ENCODE measurements at places on chromosomes 5 and 9.
A peak's percentile ranks its signal among the peaks of the same experiment; 100 is the strongest.

DNA sequence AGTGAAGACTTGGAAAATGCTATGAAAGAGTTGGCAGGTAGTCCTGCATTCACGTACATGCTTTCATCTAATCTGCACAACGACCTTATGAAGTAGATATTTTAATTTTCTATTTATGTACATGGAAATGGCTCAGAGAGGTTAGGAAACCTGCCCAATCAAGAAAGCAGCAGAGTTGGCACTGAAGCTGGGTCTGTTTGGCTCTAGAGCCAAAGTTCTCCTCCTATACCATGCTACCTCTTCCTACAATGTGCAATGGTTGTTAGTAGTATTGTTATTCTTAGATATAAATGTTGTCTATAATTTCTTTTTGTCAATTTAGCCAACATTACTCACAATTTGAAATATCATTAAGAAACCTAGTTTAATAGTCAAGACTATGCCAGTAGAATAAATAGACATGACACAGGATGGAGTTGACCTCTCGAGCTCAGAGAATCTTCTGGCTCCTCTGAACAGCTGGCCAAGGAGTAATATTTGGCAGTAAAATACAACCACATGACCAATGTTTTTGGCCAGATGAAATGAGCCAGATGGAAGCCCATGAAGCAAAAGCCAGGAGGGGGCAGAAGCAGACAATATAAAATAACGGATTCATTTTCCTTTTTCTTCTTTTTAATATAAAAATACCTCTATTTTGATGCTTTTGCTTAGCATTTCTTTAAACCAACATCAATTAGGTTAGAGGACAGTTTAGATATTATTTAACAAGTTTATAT lies 542.3 kb downstream of the PDE4D start:
- DNase-seq = no peak

DNA sequence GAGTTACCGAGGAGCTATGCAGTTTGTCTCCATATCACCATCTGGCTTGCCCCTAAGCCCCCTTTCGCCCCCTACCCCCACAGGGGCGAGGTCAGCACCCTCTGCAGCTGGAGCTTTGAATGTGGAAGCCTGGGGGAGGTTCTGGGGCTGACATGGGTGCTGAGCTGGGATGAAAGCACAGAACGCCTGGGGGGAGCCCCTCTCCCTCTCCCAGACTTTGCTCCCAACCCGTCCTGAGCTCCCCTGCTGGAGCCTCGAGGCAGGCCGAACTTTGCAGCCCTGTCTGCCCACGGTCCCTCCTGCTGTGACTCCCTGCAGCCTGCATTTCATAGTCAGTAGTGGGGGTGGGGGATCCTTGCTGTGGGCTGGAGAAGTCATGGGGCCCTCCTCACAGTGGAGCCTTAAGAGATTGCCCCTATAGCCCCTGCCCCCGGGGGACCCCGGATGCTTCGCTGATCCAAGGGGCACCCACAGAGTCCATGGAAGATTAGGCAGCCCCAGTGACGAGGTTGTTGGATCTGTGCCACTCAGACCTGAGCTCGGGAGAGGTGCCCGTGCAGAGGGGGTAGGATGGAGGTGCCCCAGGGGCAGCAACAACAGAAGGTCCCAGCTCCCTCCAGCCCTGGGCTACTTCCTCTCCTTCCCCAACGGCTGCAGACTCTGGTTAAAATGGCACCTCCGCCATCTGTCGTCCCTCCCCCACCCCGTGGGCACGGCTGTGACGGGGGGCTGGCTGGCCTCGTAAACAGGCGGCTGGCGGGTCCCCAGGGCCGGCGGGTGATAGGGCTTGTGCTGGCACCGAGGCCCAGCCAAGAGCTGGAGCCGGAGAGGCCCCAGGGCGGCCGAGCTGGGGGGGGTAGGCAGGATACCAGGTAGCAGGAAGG lies 162.0 kb downstream of the C9orf50 start:
- no peak for DNase-seq

- DNase-seq = no peak
These were observed 1046.9 kb downstream of the CDH12 start for GRCh38 chr5:21806271-21806670.

GRCh38 chr5:171242521-171242920 lies 66.5 kb upstream of the TLX3 start:
- no peak for DNase-seq

DNA sequence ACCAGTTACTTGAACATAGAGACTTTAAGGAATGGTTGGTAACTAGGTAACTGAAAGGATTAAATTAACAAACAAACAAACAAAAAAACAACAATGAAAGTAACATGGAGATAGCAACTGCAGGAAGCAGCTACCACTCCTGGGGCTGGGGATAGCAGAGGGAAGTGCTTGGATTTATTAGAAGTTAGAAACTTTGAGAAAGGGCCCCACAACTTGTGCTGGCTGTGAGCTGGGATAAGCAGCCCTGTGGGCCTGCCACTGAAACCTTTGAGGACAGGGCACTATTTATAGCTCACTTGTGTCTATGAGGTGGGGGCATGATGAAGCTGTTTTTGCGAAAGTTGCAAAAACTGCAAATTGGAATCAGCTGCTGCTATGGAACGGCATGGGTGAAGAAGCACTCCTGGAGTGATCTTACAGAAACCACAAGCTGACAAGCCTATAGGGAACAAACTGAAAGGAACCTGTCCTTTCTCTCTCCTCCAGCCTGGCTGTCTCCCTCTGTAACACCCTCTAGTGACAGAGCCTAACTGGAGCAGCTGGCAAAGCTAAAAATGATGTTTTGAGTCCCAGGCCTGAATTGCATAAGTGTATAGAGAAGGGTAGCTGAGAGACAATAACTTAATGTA lies 91.4 kb upstream of the RANBP6 start:
- peak; percentile 40 for DNase-seq

- DNase-seq = no peak
These were observed 75.2 kb downstream of the PDE6A start for GRCh38 chr5:149869411-149869821.

- no peak for DNase-seq
These were observed 3.4 kb downstream of the C5orf58 start for GRCh38 chr5:170235876-170236864.

- DNase-seq = no peak
These were observed 5.2 kb upstream of the MARCHF6 start for GRCh38 chr5:10348258-10348657.

Measured in frontal cortex (tissue), 4 donors.